Smooth muscle cell of the brain vasculature (primary cell): ENCODE measurements at places on chromosomes 11 and 22.

GRCh38 chr11:42407341-42407740, 904.5 kb upstream of the API5 start:
- DNase-seq = no peak

DNA sequence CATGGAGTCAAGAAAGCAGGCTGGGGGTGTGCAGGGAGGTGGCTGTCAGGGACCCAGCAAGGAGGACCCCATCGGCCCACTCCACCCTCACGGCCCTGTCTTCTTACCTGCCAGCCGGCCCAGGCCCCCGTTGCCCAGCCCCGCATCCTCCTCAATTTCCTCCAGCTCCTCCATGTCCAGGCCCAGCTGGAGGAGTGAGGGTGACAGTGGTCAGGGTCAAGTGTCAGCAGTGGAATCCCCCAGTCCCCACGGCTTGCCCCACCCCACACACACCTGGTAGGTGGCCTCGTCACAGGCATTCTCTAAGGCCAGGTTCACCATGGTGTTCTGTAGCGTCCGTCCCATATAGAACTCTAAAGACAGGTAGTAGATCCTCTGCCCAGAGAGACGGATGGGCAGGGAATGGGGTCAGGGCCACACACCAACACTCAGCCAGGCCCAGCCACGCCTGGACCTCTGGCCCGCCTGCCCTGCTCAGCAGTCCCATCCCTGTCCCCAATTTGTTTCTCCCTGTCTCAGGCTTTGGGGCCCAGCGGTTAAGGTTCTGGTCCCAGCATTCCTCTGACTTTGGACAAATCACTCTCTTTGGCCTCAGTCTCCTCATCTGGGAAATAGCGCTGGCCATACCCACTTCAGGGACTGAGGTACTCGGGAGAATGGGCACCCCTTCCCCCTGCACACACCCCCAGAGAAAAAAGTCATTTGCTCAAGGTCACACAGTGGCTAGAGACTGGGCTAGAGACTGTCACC, 1.3 kb downstream of the PYGM start:
- DNase-seq = no peak

DNA sequence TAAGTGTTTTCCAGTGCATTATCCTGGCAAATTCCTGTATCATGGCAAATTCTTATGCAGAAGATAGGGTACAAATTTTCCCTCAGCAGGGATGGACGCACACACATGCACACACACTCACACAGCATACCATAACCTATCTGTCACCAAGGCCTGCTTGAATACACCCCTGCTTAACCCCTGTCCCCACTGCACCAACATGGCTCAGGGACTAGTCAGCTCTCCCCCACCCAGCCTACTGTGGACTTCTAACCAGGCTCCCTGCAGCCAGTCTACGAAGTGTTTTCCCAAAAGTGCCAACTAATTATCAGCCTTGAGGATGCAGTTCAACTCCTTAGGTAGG, 63.1 kb downstream of the RAB30 start:
- no peak for DNase-seq

GRCh38 chr11:44290208-44290607, 19.7 kb downstream of the ALX4 start:
- no peak for DNase-seq

DNA sequence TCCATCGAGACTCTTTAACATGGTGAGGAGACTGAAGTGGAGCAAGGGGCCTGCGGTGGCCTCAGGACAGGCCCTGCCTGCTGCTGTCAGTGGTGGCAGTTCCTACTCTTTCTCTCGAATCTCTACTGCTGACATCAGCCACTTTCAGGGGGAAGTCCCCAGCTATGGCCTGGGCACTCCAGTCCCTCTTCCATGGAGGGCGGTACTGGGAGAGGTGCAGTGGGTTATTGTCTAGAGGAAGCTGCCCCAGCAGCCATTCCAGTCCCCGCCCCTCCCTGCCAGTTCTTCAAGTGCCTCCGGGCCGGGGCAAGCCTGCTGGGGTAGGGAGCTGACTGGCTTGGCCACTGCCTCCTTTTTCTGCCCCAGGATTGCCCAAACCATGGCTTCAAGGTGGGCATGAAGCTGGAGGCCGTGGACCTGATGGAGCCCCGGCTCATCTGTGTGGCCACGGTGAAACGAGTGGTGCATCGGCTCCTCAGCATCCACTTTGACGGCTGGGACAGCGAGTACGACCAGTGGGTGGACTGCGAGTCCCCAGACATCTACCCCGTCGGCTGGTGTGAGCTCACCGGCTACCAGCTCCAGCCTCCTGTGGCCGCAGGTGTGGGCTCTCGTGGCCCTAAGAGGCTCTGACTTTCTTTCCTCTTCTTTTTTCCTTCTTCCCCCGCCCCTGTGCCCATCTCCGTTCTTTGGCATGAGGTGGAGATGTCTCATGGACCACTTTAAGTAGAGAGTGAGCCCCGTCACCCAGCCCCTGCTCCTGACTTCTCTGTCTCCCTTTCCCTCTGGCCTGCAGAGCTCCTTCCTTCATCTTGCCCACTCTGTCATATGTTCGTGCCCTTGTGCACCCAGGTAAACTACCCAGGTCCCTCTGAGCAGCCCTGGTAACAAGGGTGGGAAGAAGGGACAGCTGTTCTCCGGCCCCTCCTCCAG, 13.7 kb downstream of the CHADL start:
- DNase-seq = no peak

DNA sequence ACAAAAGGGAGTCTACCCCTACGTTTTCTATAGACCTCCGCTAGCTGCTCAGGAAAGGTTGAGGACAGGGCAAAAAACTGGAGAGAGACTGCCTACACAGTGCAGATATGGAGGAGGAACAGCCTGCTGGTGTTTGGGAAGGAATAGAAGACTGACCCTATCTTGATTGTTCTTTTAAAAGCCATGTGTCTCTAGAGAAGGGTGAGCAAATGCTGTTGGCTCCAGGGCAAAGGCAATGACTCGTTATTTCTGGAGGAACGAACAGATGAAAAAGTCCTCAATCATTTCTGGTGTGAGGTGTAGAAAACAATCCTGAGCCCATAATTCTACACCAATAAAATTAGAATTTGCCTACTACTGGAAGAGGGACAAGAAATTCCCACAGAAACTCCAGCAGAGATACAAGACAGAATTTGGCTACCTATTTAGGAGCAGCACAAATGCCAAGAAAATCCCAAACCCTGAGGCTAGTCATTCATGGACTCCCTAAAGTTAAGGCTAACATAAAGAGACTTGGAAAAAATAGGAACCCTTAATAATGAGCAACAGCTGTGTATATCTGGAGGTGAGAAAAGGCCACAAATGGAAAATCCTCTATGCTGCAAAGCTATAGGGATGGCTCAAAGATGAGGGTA, 1206.3 kb upstream of the CNTN5 start:
- DNase-seq = no peak

DNA sequence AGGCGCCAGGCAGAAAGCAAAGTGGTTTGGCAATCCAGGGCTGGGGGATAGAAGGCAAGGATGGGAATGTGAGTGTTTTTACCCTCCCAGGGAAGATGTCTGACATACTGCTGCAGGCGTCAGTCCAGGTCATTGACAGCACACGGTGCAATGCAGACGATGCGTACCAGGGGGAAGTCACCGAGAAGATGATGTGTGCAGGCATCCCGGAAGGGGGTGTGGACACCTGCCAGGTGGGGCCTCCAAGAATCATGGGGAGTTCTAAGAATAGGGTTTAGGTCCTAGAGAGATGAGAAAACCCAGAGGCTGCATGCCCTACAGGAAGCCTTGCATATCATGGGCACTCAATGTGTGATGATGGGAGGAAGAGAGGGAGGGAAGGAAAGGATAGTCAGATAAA, 28.3 kb upstream of the SMIM35 start:
- no peak for DNase-seq

DNA sequence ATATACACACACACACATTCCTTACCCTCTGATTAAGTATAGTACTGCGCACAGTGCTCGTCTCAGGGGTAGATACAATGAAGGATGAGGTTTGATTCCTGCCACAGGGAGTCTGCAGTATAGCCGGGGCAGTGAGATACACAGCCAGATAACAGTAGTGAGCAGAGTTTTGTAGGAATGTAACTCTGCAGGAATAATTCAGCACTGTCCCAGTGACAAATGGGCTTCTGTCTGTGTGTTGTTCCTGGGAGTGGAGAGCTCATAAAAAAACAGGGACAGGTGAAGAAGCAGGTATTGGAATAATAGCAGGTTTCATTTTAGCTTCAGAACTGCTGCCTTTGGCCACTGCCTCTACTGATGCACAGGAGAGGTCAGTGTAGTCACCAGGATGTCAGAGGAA, 85.3 kb upstream of the OR9Q1 start:
- DNase-seq = no peak

- no peak for DNase-seq
Observed at GRCh38 chr11:126945319-126945718, 55.3 kb downstream of the KIRREL3 start.

DNA sequence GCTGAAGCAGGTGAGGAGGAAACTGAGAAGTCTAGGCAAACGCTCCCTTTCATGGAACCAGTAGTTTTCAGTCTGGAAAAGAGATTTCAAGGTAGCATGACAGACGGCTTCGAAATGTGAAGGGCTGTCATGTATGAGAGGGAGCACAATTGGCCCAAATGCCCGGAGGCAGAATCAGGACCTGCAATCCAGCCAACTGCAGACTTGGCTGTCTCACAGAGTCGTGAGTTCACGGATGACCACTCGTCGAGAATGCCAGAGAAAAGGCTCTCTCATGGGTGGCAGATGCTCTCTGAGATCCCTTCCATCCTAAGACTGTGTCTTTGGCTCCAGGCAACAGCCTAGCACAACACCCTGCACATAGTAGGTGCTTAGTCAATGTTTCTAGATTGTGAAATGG, 134.8 kb downstream of the DSCAML1 start:
- no peak for DNase-seq

- DNase-seq = no peak
Observed at GRCh38 chr11:31424652-31425051, 55.0 kb downstream of the DNAJC24 start.

GRCh38 chr11:83069441-83070043, 2.2 kb downstream of the RAB30 start:
- no peak for DNase-seq

DNA sequence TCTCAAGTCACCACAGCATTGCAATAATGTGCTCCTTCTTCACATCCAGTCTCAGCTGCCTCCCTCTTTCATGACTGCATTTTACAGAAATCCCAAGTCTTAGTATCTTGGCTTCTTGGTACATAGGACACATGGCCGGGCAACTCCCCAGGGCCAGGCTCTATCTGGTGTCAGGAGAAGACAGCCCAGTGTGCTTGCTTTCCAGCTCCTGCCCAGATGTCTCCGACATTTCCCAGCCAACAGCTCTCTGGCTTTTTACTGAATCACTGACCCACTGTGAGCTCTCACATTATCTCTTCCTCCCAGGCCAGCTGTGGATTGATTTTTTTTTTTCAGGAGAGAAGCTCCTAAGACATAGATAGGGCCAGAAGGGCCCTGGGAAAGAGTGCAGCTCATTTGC, 346.0 kb upstream of the C11orf87 start:
- DNase-seq = no peak

GRCh38 chr11:27991736-27992135, 116.2 kb downstream of the KIF18A start:
- no peak for DNase-seq

DNA sequence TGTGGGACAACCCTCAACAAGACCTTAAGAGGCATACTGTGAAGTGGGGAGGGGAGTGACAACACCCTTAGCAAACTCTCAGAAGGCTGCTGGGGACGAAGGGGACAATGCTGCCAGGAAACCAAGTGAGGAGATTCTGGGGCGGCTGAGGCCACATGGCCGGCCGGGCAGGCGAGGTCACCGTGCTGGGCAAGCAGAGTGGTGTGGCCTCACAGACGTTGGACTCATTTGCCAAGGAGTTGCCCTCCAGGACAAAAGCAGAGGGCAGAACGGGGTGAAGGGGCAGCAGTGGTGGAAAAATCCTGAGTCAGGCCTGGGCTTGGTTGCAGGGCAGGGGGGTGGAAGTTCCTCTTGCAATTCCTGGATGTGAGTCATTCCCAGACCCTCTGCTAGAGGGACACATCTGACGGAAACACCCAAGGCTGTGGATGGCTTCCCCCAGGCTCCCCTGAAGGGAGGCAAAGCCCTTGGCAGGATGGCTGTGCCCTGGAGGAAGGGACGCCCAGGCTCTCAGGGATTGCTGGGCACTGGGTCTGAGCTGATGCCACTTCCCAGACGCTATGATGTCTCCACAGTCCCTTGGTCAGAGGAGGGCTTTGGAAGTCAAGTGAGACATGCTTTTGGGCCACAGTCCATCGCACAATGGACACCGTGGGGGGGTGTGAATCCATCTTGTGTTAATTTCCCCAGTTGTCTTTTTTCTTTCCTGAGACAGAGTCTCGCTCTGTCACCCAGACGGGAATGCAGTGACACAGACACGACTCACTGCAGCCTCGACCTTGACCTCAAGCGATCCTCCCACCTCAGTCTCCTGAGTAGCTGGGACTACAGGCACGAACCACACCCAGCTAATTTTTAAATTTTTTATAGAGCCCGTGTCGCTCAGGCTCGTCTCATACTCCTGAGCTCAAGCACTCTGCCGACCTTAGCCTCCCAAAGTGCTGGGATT, 16.2 kb upstream of the SHANK3 start:
- DNase-seq = no peak

- no peak for DNase-seq
Observed at GRCh38 chr11:57885298-57886050, 123.9 kb downstream of the CTNND1 start.

DNA sequence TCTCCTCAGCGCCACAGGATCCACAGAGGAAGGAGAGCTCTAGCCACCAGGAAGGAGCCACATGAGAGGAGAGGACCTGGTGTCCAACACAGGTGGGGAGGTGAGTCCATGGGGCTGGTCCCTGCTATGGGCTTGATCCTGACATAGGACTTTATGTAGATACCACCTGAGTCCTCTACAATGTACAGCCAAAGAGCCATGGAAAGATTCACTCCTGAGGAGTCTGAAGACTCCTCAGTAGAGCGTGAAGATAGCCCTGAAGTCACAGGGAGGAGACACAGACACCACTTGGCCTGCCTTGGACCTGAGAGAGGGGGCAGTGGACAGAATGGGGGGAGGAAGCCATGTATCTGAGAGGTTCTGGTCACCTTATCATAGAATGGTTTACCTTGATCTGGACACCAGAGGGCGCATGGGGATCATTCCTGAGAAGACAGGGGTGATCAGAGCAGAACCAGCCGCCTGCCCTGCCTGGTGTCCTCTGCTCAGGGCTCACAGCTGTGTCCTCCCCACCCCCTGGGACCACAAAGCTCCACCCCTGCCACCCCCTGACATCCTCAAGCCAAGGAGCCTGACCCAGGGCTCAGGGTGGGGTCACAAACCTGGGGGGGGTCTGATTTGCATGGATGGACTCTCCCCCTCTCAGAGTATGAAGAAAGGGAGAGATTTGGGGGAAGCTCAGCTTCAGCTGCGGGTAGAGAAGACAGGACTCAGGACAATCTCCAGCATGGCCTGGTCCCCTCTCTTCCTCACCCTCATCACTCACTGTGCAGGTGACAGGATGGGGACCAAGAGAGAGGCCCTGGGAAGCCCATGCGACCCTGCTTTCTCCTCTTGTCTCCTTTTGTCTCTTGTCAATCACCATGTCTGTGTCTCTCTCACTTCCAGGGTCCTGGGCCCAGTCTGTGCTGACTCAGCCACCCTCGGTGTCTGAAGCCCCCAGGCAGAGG, 77.0 kb downstream of the ZNF280B start:
- no peak for DNase-seq

GRCh38 chr11:13939961-13940906, 22.3 kb upstream of the SPON1 start:
- no peak for DNase-seq

- no peak for DNase-seq
Observed at GRCh38 chr11:73318501-73319011, 10.5 kb downstream of the ARHGEF17 start.
